ENCODE measurements at places on chromosomes 3 and 15.

- DNase-seq, result no peak
These were observed 10.5 kb downstream of the THOC7 start for GRCh38 chr3:63853106-63853505.

GRCh38 chr3:35385271-35385670 is 254.1 kb upstream of the ARPP21 start:
- DNase-seq, result no peak

GRCh38 chr3:170338690-170339340 is 18.7 kb upstream of the SKIL start:
- DNase-seq, result no peak

DNA sequence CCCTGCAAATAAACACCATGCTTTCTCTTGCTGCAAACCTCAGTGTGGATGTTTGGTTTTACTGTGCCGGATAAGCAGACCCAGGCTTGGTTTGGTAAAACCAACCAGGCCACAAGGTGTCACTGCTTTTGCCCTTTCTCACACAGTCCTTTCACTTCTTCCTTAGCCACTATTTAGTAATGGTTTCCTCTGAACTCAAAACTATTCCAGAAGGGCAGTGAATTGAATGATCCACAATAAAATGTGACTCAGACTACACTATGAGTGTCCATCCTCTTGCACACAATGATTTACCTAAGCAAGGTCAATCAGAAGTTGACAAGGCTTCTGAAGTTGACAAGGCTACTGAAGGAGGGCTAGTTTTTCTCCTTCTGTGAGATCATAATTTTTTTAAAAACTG is 552.4 kb upstream of the CCDC54 start:
- DNase-seq, result peak; percentile 36

DNA sequence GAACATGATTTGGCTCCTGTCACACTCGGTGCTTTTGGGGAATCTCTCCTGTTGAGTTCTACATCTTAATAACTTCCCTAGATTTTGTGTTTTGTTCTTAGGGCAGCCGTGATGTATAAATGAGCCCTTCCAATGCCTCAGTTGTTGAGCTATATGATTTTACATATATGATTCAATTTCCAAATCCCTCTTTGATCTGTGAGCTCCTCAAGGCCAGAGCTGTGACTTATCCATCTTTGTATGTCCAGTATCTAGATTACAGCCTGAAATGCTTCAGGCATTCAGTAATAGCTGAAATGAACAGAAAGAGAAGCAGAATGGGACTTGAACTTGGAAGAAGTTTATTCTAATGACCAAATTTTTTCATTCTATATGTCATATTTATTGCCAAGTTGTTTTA is 26.6 kb downstream of the CGGBP1 start:
- no peak for DNase-seq

- DNase-seq, result no peak
These were observed 243.1 kb upstream of the SETMAR start for GRCh38 chr3:4060064-4060463.

DNA sequence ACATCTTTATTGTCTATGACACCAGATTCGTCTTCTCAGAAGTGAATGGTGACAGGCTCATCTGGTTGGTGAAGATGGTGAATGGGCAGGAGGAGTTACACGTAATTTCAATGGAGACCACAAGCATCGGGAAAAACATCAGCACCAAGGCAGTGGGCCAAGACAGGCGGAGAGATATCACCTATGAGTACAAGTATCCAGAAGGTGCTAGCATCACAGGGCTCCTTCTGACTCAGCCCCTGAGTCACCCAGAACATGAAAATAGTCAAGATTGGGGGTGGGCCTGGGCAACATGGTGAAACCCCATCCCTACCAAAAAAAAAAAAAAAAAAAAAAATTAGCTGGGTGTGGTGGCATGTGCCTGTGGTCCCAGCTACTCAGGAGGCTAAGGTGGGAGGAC is 32.6 kb downstream of the TGM4 start:
- DNase-seq, result no peak

- DNase-seq, result peak; percentile 60
These were observed 923 bp downstream of the SIAH2 start for GRCh38 chr3:150761831-150762661.

GRCh38 chr15:91981821-91982800 is 128.6 kb downstream of the SLCO3A1 start:
- DNase-seq, result no peak

GRCh38 chr3:64056606-64057180 is 33.4 kb upstream of the PSMD6 start:
- peak; percentile 58 for DNase-seq

- no peak for DNase-seq
These were observed 55.7 kb downstream of the GALK2 start for GRCh38 chr15:49225572-49226281.

DNA sequence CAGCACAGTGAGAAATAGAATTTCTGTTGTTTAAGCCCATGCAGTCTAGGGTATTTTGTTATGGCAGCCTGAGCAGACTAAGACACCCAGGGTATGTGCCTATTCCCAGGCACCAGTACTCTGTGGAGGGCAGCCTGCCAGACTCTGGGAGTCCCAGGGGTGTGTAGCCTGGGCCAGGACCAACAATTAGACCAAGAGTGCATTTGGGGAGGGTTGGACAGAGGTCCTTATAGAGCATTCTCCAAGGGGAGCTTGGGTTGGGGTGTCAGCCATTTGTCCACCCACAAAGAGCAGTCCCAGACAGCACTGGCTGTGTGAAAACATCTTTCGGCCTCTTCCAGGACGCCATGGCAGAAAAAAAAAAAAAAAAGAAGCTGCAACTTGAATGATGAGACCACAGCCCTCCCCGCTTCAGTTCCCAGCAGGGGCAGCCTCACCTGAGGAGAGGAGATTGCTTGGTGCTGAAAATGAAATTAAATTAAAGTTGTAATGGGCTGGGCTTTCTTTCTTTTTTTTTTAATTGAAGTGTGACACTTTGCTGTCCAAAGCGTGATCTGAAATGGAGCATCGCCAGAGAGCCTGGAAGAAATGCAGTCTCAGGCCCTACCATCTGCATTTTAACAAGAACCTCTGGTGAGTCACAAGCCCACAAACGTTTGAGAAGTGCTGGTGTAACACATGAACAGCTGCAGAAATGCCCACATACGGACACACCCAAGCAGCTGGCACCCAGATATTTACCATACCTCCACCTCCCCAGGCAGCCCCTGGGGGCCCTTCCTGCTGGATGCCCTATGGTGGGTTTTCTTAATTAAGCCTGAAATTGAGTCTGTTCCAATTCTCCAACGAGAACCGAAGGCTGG is 21.3 kb upstream of the CAV3 start:
- DNase-seq, result no peak

GRCh38 chr3:13474776-13475303 is 5.3 kb upstream of the HDAC11 start:
- no peak for DNase-seq

DNA sequence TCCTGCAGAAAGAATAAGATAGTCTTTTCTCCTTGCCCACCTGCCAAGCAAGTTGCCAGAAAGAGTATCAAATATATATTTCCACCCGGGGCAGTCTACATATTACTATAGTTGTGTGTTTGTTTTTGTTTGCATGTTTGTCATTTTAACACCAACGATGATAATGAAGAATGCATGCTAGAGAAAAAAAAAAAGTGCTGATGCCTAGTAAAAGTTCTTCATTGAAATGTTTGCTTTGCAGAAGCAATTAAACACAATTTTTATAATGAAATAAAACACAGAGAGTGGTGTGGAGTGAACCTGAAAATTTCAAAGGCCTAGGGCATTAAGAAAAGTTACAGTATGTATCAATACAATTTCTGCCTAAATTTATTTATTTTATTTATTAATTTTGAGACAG is 2.5 kb upstream of the PCLAF start:
- no peak for DNase-seq

Data from putamen (tissue), 1 donor.